ENCODE measurements at places on chromosomes 16 and 17. TPM values are rescaled to one million over a fixed set of nuclear protein-coding genes. Genes with fewer than 3 reads are reported as not detected.

MT3 gene
- total RNA-seq: not detected

RPGRIP1L gene
- total RNA-seq: 3.6 TPM

KRTAP16-1 gene
- total RNA-seq: not detected

DNA sequence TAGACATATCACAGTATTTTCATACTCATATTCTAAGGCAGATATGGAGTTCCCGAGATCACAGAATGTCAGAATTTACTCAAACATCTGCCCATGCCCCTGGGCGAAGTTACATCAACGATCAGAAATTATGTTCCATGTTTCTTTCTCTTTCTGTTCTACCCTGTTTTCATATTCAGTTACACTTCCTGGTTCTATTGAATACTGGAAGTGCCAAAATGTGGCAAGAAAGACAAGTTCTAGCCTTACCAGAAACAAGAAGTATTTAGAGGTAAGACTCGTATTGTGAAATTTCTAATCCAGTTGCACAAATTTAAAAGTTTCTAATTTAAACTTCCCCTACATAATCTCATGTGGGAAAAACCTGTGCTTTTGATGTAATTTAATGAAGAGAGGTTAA is 36.1 kb downstream of the KCNJ2 start:
- DNase-seq: no peak

DNA sequence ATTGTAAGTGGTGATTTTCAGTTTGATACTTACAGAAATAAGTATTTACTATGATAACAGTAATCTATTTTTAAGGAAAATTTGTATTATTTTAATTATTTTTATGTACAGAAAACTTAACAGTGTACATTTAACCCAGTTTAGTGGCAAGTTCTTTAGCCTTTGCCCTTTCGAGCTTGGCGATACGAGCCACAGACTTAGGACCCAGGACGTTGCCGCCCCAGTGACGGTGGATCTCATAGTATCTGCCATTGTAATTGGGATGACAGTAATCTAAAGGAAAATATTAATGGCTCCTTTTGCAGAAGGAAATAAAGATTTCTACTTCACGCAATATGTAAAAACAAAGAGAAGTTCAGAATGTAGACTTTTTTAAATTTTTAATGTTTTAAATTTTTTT is 5.2 kb upstream of the CDR2 start:
- DNase-seq: no peak

DNA sequence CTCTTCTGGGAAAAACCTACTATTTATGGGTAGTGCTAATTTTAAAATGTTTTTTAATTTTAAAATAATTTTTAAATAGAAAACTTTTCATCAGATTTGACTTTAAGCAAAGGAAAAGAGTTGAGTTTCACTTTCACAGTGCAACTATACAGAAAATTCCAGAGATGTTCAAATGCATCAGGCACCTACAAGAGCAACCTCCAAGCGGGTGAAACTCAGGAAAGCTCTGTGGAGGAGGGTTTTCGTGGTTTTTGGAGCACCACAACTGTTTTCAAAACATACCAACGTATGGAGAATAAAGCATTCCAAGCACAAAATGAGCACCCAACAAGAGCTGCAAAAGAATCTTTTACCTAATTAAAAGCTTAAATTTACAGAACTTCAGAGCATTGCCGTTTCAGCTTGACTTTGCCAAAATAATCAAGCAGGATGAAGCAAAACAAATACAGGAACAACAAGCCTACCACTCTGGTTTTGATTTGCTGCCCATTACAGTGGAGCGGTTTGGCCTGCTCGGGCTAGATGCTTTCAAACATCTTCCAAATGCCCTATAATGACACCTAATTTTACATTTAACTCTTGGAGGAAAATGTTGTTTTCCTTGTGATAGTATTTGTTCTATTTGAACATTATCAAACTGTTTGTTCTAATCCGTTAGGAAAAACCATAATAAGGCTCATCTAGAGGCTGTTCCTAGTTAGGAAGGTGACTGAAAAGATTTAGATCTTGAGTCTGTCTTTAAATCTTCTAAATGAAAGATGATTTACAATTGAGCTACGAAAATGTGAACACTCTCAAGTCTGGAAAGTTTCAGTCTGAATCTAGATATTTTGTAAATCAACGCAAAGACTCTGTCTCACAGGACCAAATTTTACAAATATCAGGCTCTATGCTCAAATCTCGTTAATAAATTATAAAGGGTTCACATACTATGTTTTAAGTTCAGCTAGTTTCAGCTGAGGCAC is 34.5 kb downstream of the NACA2 start:
- no peak for DNase-seq

DNA sequence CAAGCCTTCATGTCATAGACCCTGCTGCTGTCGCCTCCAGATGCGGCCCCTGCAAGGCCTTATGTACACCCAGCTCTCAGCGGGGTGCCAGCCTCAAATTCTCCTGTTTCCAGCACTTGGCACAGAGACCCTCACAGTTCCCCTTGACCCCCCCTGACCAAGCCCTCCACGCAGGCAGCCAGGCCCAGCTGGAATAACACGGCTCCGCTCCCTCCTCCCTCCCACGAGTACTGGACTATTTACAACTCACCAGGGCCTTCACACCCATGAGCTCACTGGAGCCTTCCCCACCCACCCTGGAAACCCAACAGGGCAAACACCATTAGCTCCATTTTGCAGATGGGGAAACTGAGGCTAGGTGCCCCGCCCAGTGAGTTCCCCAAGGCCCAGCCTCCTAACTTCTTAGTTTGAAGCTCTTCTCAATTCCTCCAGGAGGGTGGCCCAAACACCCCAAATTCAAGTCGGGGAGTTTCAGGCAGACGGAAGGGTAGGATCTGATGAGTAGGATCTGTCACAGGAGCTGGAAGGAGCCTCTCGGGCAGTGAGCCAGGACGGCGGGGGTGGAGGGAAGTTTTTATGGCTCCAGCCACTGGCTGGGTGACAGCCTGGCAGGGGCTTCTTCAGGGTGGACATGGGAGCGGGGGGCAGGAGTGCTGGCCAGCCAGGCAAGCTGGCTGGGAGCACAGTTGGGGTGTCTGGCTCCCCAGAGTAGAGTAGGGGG is 17.5 kb upstream of the DLX4 start:
- DNase-seq: no peak

DNA sequence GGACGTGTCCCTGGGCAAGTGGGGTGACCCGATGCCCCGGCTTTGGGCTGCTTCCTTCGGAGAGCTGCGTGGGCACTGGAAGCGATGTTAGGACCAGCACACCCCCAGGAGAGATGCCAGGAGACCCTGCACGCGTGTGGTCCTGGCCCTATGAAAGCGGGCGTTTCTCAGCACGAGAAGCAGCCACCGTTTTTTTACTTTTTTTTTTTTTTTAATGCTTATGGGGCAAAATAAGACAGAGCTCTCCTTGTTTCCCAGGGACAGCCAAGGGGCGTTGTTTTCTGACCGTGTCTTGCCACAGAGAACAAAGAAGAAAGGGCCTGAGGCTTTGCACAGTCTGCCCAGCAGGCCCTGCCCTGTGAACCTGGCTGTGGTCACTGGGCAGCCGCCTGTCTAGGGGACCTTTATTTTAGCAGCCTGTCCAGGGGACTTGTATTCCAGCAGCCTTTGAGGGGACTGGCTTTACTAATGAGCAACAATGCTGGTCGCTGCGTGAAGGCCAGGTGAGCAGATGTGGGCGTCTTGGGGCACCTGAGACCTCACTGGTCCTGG is 996 bp downstream of the SLC25A10 start:
- no peak for DNase-seq

- no peak for DNase-seq
Observed at GRCh38 chr17:27613433-27613832, 17.6 kb upstream of the LGALS9 start.

DNA sequence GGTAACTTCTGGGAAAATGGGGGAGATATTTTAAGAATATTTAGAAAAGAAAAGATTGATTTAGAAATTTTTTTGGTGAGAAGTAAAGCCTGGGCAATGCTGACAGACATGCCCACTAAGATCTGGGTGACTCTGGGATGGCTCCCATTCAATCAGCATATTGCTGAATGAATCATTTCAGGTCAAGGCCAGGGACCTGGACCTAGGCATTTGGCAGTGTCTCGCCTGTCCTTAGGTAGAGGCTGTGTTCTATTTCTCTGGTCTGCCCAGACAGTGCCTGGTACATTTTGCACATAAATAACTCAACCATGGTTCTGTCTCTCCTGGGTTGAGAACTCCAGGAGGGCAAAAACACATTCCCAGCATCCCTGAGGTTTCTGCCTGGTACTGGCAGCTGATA is 39.9 kb downstream of the SMPD3 start:
- no peak for DNase-seq

DNA sequence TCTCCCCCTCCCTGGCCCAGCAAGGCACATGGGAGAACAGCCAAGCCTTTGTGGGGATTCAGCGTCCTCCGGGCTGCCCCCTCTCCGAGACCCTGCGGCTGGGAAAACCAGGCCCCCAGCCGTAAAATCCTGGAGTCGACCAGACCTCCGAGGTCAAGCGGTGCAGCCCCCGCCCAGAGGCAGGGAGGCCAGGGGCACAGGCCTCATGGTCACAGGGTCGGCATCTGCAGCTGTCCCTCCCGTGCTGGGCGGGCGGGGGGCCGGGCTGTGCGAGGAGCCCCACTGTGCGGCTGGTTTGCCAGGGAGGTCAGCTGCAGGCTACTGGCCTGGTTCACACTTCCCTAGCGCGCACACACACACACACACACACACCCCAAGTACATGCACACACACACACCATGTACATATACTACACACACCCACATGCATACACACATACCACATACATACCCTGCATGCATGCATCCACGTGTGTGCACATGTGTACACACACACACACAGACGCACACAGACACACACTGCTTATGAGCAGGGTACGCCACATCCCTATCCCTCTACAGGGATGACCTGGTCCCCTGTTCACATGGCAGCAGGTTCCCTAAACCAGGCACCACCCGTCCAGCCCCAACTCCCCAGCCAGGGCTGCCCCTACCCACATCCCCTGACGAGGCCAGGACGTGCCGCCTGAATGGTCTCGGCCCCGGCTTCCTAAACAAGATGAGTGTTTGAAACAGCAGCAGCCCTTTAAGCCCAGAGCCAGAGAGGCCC is 108.9 kb upstream of the CIBAR2 start:
- no peak for DNase-seq

- no peak for DNase-seq
Observed at GRCh38 chr16:84194470-84195200, 3.7 kb downstream of the ADAD2 start.

DNA sequence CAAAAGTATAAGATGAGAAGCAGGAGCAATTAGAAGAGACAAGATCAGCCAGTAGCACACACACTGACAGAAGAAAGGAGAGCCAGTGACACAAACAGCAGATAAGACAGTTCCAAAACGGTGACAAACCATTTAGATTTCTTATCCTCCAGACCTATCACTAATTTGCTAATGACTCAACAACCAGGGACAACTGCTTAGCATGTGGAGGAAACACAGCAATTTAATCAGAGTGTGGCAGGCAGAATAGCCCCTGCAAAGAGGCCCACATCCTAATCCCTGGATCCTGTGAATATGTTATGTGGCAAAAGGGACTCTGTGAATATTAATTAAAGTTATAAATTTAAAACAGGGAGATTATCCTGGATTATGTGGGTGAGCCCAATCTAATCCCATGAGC is 81.1 kb downstream of the CACNG1 start:
- no peak for DNase-seq

DNA sequence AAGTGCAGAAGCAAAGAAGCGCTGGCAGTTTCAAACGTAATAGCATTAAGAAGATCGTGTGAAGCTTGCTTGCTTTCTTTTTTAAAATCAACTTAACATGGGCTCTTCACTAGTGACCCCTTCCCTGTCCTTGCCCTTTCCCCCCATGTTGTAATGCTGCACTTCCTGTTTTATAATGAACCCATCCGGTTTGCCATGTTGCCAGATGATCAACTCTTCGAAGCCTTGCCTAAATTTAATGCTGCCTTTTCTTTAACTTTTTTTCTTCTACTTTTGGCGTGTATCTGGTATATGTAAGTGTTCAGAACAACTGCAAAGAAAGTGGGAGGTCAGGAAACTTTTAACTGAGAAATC is 17.4 kb upstream of the RAB11FIP4 start:
- no peak for DNase-seq

GRCh38 chr16:67294938-67295361 is 15.6 kb downstream of the PLEKHG4 start:
- no peak for DNase-seq
